Right renal pelvis (tissue), 4 donors: ENCODE measurements at places on chromosomes 6 and 20. TPM values are rescaled to one million over a fixed set of nuclear protein-coding genes. Genes with fewer than 3 reads are reported as not detected.

The HLA-B gene
- polyA plus RNA-seq, result 110 TPM

- no peak for DNase-seq
These were observed 67.1 kb downstream of the SYCP2 start for GRCh38 chr20:59866338-59866737.

DNA sequence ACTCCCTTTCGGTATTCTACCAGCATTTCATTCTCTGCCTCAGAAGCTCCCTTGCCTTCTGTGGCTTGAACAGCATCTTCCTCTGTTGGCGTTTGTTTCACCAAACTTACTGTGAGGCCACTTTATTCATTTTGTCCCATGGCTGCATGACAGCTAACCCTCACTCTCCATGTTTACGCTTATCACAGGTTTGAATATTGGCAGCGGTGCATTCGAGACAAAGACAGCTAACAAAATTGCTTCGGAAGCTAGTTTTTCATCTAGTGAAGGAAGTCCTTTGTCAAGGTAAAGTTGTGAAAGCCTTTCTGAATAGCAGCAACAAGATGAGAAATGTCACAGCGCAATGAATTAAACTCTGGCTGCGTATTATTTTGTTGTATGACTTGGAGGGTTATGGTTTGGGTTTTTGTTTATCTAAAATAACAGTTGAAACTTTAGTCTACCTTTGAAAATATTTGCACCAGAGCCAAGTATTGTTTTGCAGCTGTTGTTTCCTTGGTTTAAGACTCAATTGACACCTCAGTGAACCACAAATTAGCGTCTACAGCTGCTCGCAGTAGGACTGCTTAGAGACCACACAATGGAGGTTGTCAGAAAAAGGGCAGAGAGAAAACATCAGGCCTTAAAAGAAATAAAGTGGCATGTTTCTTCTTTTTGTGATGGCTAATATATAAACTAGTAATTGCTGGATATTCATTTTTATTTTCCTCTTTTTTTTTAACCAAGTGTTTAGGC, 70.4 kb upstream of the XRN2 start:
- no peak for DNase-seq

DNA sequence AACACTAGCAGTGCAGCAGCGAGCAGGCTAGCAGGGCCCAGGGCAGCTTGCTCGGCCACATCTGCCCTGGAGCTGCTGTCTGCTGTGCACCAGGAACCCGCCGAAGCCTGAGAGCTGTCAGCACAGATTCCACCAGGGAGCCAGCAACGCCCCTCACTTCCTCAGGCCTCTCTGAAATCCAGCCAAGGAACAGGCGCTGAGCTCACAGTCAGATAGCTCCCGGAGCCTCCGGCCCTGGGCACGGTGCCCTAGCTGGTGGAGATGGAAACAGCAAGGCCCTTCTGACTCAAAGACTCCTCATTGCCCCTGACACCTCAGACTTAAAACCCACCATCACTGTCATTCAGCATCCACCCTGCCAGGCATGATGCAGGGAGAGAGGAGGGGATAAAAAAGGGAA, 839.4 kb downstream of the MAFB start:
- DNase-seq, result no peak

DNA sequence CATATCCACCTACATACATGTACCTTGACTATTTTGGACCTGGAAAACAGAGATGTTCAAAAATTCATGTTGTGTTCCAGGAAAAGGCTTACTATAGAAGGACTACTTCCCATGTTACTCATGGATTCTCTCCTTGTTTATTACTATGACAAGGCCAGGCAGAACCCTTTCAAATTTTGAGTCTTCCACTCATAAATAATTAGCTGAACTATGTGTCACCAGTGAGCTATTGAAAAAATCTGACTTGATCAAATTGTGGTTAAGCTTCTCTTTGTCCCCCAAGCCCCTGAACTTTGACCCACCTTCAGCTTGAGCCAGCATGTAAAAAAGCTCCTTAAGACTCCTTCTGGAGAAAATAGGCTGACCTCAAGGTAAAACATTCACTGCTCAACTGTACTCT, 1142.8 kb upstream of the EYS start:
- DNase-seq, result no peak

The KCNK5 gene
- polyA plus RNA-seq, result 10.5 TPM

GRCh38 chr6:131059486-131059885, 3.6 kb downstream of the EPB41L2 start:
- DNase-seq, result no peak

The C4A gene
- polyA plus RNA-seq, result 15.9 TPM

GRCh38 chr6:98636941-98637340, 197.4 kb upstream of the POU3F2 start:
- no peak for DNase-seq

DNA sequence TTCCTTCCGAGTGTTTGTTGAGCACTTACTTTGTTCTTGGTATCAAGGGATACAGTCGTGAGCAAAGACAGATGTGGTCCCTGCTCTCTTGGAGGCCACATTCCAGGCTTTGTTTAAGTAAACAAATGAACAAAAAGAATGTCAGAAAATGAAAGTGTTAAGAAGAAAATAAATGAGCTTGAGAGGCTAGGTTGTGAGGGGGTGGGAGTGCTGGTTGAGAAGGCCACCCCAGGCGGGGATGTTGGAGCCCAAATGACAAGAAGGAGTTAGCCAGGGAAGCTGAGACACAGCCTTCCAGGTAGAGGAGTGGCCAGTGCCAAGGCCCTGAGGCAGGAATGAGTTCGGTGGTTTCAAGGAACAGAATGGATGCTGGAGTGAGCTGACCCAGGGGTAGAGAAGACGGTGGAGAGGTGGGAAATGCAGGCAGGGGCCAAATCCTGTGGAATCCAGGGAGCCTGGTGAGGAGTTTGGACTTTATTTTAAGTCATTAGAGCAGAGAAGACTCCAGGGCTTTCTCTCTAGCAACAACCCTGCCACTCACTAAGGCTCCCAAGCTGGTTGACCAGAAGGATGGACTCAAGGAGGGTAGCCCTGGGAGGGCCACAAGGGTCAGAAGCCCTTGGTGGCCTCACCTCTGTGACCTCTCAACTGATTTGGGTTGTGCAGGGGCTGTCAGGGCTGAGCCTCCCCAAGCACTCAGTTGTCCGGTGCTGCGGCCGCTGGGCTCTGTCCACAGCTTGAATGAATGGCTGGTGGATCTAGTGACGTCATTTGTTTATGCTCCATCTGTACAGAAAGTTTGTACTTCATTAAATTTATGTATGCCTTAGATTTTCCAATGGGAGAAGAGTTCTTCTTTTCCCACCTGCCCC, 66.0 kb upstream of the STX16 start:
- DNase-seq, result no peak

GRCh38 chr6:163720005-163720404, 305.5 kb downstream of the QKI start:
- no peak for DNase-seq

- DNase-seq, result no peak
These were observed 125.4 kb downstream of the OPRM1 start for GRCh38 chr6:154164397-154164796.

GRCh38 chr20:2298116-2298515, 2.3 kb downstream of the TGM3 start:
- no peak for DNase-seq

DNA sequence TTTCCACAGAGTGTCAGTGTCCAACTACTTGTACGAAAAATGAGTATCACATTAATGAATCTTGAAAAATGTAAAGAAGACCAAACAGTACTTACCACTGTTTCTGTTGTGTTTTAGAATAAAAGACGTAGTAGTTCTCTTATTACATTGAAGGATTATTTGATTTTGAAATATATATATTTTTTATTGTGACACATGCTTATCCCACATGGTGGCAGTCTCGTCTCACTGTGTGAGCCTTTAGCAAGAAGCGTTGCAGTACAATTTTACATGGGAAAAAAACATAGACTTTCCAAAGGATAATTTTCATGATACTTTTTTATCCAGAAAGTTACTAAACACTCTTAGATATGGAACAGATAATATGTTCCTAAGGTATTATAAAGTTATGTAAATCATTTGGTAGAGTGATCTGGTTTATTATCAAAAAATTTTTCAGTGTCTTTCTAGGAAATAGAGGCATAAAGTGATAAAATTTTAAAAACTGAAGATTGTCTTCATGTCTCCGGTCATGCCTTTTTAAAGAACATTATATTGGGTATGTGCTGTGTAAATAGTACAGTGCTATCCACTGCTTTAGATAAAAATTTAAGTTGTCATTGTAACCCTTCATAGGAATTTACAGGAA, 117.5 kb upstream of the SAMD5 start:
- peak; percentile 25 for DNase-seq

The MAP3K5 gene
- polyA plus RNA-seq, result 8.7 TPM

The PMEPA1 gene
- polyA plus RNA-seq, result 23.7 TPM

DNA sequence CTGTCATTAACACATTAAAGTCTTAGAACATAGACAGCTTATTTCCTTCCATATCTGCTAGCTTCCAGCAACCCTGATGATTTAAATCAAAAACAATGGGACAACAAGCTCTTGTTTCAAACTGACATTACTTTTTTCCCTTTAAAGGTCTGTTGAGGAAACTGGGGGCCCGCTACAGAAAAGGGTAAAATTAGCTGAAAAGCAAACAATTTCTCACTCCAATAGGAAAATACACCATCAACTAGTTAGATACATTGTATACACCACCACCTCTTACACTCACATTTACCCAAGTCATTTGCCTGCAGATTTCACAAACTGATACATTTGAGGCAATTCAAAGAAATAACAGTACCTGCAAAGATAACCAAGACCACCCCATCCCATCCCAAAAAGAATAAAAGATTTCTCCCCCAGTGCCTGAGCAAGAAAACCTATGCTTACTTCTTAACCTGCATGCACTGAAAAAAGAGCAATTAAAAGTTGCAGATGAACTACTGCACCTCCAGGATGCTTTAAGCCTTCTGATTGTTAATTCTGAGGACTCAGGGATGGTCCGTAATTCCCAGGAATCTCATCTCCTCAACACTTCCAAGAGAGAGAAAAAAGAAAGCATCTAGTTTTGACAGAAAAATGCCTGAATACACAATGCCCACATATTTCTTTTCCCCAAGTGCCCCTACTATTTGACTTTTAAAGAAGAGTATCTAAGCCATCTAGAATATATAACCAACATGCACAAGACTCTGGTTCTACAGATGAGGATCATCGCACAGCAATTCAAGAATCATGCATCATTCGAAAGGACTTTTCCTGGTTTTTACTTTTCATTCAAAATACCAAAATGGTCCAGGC, 5.6 kb downstream of the ZMYND8 start:
- DNase-seq, result no peak

The KIAA1755 gene
- polyA plus RNA-seq, result 3.1 TPM

- no peak for DNase-seq
These were observed 9.4 kb downstream of the SNX5 start for GRCh38 chr20:17959257-17959627.

- DNase-seq, result no peak
These were observed 250.0 kb downstream of the HIVEP2 start for GRCh38 chr6:142695016-142695415.

The RING1 gene
- 64.6 TPM for polyA plus RNA-seq

- no peak for DNase-seq
These were observed 31.5 kb upstream of the TBC1D32 start for GRCh38 chr6:121365536-121366521.

The EEF1A1 gene
- polyA plus RNA-seq, result 19,777 TPM

DNA sequence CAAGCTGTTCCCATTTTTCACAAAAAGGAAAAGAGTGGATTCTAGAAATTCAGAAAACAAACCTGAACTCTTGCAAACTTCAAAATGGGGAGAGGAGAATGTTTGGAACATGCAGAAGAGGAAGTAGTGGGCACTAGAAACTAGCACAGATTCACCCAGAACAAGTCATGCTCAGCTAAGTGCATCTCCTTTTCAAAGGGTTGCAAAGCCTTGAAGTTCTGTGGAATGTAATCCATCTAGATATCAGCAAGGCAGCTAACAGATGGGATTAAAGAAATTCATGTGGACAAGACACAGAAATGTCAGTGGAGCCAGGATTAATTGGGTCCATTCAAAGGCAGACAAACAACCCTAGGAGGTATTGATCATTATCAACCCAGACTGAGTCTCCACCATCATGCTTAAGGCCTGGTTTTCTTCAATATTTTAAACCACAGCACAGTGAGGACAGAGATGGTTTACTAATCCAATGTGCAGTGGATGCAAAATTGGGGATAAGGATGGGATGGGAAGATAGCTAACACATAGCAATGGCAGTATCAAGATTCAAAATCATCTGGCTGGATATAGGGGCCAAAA, 31.3 kb downstream of the KCNK5 start:
- no peak for DNase-seq

DNA sequence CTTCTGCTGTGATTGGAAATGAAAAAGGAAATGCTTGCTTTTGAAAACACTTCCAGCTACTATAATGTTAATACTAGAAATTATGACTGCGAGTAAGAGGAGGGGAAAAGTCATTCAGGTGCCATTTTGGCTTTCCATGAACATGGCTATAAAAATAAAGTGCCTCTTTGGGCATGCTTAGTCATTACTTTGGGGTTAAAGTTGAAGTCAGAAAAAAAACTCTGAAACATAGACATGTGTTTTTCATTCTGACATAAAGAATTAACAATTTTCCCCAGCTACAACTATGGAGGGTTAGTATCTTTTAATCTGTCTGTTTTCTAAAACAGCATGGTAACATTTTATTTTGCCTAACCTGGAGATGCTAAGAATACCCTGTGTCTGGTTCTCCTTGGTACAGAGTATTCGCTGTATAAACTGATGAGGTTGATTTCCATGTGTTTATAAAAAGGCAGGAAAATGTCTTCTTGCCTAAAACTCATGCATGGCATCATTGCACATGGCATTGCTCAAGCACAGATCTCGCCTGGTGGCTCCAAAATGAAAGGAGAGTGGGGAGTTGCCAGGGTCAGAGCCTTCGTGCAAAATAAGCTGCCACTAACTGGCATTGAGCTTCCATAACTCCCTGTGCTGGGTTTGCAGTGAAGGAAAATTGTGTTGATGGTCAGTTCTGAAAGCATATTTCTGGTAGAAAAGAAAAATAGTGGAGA, 188.9 kb downstream of the KCNQ5 start:
- DNase-seq, result no peak

- DNase-seq, result no peak
These were observed 34.8 kb downstream of the MDFI start for GRCh38 chr6:41672816-41673703.

DNA sequence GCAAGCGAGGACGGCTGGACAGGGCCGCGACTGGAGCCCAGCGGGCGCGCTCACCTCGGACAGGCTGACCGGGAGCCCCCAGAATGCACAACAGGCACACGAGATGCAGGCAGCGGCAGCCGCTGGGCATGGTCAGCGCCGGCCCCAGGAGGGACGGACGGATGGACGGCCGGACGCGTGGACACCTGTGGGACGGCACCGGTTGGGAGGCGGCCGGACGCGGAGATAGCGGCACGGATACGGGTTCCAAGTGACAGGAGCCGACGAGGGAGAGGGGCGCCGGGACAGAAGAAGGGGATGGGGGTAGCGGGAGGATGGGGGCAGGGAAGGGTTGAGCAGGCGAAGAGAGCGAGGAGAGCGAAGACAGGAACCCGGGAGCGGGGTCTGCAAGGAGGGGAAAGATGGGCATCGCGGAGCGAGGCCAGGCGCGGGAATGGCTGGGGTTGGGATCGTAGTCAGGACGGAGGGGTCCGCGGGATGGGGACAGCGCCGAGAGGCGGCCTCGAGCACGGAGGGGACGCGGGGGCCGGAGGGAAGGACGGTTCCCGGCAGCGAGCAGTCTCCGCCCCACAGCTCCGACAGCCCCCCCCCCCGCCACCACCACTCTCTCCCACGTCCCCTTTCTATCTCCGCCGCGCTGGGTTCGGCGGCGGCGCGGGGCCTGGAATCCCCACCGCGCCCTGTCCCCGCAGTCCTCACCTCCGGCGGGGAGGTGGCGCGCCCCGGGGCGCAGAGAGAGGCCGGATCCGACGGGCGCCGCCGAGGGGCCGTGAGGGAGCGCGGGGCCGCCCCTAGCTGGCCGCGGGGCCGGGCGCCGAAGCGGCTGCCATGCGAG, 435 bp downstream of the DLK2 start:
- DNase-seq, result no peak

GRCh38 chr6:159487636-159488035, 205.4 kb downstream of the SOD2 start:
- DNase-seq, result no peak
